PC-3 (cell line): ENCODE measurements at places on chromosomes 4 and X.

GRCh38 chr4:141065872-141066271, 67.4 kb downstream of the RNF150 start:
- no peak for DNase-seq
- H3K4me1 ChIP-seq = peaks cover 7% of the 10 kb centered on the region
- H3K4me3 ChIP-seq = no peak overlapping the region

DNA sequence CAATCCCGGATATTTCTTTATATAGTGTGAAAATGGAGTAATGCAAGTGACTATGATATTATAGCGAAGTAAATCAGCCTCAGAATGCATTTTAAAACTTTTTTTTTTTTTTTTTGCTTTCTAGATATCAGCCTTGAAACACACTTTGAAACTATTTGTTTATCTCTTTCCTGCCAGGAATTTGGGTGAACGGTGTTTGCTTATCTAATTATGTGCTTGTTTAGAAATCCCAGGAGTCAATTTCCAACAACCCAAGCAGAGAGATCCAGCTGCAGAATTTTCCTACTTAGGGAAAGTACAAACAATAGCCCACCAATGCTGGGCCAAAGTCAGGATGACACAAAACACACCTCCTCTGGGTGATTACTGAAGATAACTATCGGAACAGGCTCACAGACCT, 958.8 kb downstream of the PCDH18 start:
- no peak for DNase-seq
- H3K4me1 ChIP-seq = no peaks in the 10 kb centered on the region
- H3K4me3 ChIP-seq = no peak overlapping the region
- no peak overlapping the region for H3K27ac ChIP-seq
- no peaks in the 10 kb centered on the region for H3K27me3 ChIP-seq

DNA sequence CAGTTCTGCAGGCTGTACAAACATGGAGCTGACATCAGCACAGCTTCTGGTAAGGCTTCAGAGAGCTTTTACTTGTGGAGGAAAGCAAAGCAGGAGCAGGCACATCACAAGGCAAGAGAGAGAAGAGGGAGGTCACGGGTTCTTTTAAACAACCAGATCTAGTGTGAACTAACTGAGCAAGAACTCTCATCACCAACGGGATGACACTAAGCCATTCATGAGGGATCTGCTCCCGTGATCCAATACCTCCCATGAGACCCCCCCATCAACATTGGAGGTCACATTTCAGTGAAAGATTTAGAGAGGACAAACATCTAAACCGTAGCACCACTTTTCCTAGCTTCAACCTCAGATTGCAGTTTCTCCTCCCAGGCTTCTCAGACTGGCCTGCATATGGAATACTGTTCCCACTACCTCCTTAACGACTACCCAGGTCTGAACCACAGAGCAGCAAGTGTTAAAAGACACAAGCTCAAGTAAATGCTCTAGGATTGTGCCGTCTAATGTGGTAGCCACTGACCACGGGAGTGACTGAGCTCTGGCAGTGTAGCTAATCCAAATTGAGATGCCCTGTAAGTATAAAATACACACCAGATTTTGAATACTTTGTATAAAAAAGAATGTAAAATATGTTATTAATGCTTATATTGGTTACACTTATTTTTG, 192.7 kb downstream of the PTTG2 start:
- H3K27me3 ChIP-seq = no peaks in the 10 kb centered on the region
- DNase-seq = no peak
- H3K36me3 ChIP-seq = no peaks in the 10 kb centered on the region
- no peak overlapping the region for H3K27ac ChIP-seq
- H3K4me3 ChIP-seq = no peak overlapping the region
- no peaks in the 10 kb centered on the region for H3K4me1 ChIP-seq

- DNase-seq = no peak
- H3K27ac ChIP-seq = no peak overlapping the region
- peaks cover 19% of the 10 kb centered on the region; the same call in 1 of the 2 replicates for H3K36me3 ChIP-seq
- no peak overlapping the region for H3K4me3 ChIP-seq
Measured at GRCh38 chrX:115622534-115622933, 61.6 kb downstream of the PLS3 start.

DNA sequence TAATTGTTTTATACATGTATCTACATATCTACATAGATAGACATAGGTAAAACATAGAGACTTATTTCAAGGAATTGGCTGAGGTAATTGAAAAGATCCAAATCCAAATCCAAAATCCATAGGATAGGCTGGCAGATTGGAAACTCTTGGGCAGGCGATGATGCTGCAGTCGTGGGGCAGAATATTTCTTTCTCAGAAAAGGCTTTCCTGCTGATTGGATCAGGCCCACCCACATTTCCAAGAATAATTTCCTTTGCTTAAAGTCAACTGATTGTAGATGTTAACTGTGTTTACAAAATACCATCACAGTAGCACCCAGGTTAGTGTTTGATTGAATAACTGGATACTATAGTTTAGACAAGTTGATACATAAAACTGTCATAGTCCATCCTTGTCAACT, 27.2 kb downstream of the STIM2 start:
- H3K27me3 ChIP-seq = no peaks in the 10 kb centered on the region
- no peaks in the 10 kb centered on the region for H3K36me3 ChIP-seq
- H3K4me1 ChIP-seq = no peaks in the 10 kb centered on the region
- no peak for DNase-seq
- no peak overlapping the region for H3K4me3 ChIP-seq
- no peak overlapping the region for H3K27ac ChIP-seq

DNA sequence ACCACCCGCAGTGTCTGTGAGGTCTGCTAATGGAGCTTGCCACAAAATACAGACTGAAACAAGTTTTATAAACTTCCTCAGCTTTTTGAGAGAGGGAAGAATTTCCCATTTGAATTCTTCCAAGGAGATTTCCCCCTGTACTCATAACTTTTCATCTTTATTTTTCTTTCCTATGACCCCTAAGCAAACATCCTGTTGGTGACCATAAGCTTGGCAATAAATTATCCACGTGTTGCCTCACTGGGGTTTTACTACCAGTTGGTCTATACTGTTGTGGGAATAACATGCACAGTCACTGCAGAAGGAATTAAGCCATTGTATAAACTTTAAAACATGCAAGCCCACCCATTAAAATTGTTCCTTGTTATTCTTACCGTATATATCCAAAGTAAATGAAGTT, 86.2 kb downstream of the SLC39A8 start:
- H3K27ac ChIP-seq = no peak overlapping the region
- no peak overlapping the region for H3K4me3 ChIP-seq
- peak; percentile 9 for DNase-seq
- H3K36me3 ChIP-seq = no peaks in the 10 kb centered on the region
- peaks cover 7% of the 10 kb centered on the region for H3K4me1 ChIP-seq
- H3K27me3 ChIP-seq = no peaks in the 10 kb centered on the region

- H3K4me3 ChIP-seq = no peak overlapping the region
- H3K27me3 ChIP-seq = peaks cover 63% of the 10 kb centered on the region
- H3K4me1 ChIP-seq = no peaks in the 10 kb centered on the region
- DNase-seq = no peak
- no peak overlapping the region for H3K27ac ChIP-seq
Measured at GRCh38 chr4:13535708-13536361, 8.5 kb downstream of the NKX3-2 start.

DNA sequence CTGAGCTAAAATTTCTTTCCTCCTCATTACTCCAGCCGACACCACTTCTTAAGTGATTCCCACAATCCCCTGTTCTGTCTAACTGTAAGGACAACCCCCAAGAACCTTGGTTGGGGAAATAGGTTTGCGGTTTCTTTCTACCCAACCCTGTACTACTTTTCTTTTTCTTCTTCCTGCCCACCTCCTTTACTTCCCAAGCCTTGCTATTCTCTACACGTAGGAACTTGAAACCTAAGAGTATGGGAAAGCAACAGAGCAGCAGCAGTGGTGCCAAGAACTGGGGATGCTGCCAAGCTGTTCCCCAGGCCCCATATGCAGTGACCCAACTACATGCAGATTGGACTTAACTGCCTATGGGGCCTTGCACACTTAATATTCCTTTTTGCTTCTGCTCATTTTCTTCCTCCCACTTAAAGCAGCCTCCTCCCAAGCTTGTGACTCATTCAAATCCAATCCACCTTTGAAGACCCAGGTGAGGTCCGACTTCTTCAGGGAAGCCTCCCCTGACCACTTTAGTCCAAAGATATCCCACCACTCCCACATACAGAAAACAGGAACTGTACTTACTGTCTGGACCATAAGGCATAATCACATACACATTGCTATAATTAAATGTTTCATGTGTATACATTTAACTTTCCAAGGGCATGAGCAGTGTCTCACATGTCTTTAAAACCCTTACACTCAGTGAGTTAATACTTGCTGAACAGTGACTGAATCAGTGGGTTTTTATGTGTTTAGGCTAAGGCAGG, 1.7 kb downstream of the FAM120C start:
- H3K4me3 ChIP-seq = peak overlapping the region; percentile 92
- DNase-seq = peak; percentile 27
- peaks cover 8% of the 10 kb centered on the region for H3K36me3 ChIP-seq
- peaks cover 57% of the 10 kb centered on the region for H3K4me1 ChIP-seq

GRCh38 chr4:101262683-101263082, 84.6 kb downstream of the PPP3CA start:
- H3K36me3 ChIP-seq = no peaks in the 10 kb centered on the region
- H3K4me3 ChIP-seq = no peak overlapping the region
- DNase-seq = no peak
- no peak overlapping the region for H3K27ac ChIP-seq

- H3K27me3 ChIP-seq = no peaks in the 10 kb centered on the region
- H3K36me3 ChIP-seq = no peaks in the 10 kb centered on the region
- H3K4me1 ChIP-seq = no peaks in the 10 kb centered on the region
Measured at GRCh38 chr4:133929531-133930239, 271.9 kb downstream of the PABPC4L start.
